Muscle of leg (tissue), 16 donors: ENCODE measurements at places on chromosomes 7 and 10. TPM values are rescaled to one million over a fixed set of nuclear protein-coding genes. Genes with fewer than 3 reads are reported as not detected.

DNA sequence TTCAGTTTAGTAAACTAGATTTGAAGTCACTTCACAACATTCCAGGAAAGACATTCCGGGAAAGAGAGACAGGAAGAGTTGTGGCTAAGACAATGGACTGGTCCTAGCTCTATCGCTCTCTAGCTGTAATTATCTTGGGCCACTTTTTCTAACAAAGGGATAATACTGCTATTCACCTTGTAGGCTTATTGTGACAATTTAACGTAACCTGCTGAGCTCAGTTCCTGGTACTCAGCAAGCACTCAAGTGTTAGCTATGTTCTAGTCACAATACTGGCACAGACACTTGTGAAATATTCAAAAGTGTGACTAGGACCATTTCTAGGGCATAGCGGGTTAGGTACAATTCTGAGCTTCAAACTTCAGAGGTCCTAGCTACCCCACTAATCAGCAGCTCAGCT, 12.0 kb upstream of the NRCAM start:
- no peaks in the 10 kb centered on the region for H3K27me3 ChIP-seq
- H3K36me3 ChIP-seq = no peaks in the 10 kb centered on the region
- no peaks in the 10 kb centered on the region for H3K4me1 ChIP-seq
- H3K4me3 ChIP-seq = no peak overlapping the region
- DNase-seq = no peak
- no peak overlapping the region for H3K27ac ChIP-seq

- no peak overlapping the region for H3K4me3 ChIP-seq
- peaks cover 6% of the 10 kb centered on the region for H3K4me1 ChIP-seq
- H3K27ac ChIP-seq = no peak overlapping the region
- no peak for DNase-seq
- H3K27me3 ChIP-seq = no peaks in the 10 kb centered on the region
Observed at GRCh38 chr10:21279217-21279575, 246.3 kb downstream of the SKIDA1 start.

- H3K4me1 ChIP-seq = no peaks in the 10 kb centered on the region
- no peaks in the 10 kb centered on the region for H3K27me3 ChIP-seq
- H3K27ac ChIP-seq = no peak overlapping the region
- H3K36me3 ChIP-seq = no peaks in the 10 kb centered on the region
Observed at GRCh38 chr10:97007417-97007816, 175.3 kb downstream of the LCOR start.

- H3K27ac ChIP-seq = no peak overlapping the region
- no peaks in the 10 kb centered on the region for H3K27me3 ChIP-seq
- peaks cover 18% of the 10 kb centered on the region for H3K4me1 ChIP-seq
- H3K36me3 ChIP-seq = no peaks in the 10 kb centered on the region
- no peak overlapping the region for H3K4me3 ChIP-seq
- DNase-seq = no peak
Observed at GRCh38 chr7:33725111-33726025, 180.0 kb upstream of the BMPER start.

DNA sequence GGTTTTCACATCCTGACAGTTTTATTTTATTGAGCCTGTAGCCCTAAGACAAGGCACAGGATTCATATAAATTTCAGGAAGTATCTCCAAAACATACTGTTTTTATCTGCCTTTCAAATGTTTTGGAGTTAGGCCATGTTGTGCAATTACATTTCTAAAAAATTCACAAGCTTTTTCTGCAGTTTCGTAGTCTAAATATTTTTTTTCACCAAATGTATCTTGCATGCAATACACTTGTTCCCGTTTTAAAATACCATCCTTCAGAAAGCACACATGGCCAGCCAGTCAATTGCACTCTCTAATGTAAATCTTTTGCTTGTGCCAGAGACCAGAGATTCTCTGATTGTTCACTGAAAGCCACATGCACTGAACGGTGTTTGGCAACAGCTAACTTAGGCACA, 161.5 kb upstream of the PRKCQ start:
- no peak overlapping the region for H3K27ac ChIP-seq
- no peaks in the 10 kb centered on the region for H3K27me3 ChIP-seq
- peaks cover 19% of the 10 kb centered on the region for H3K4me1 ChIP-seq
- H3K4me3 ChIP-seq = no peak overlapping the region
- DNase-seq = no peak

- DNase-seq = peak; percentile 65
- H3K36me3 ChIP-seq = peaks cover 11% of the 10 kb centered on the region
- no peaks in the 10 kb centered on the region for H3K27me3 ChIP-seq
- peak overlapping the region; percentile 35 for H3K27ac ChIP-seq
Observed at GRCh38 chr10:70558871-70559810, 43.4 kb downstream of the PRF1 start.

DNA sequence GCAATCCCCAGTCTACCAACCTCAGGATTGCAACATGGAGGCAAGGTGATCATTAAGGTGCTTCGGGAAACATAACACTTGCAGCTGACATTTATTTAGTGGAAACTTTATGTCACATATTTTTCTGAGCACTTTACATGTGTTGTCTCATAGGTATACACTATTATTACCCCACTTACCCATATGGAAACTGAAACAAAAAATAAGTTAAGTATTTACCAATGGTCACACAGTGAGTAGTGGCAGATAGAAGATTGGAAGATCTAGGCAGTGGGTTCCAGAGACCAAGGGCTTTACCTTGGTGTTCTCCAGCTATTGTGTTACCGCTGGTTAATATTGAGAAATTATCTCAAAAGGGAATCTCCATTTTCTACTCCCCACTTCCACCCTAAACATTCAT, 1279.1 kb upstream of the SORCS1 start:
- H3K36me3 ChIP-seq = no peaks in the 10 kb centered on the region
- no peak for DNase-seq
- H3K4me3 ChIP-seq = no peak overlapping the region
- no peaks in the 10 kb centered on the region for H3K27me3 ChIP-seq
- no peak overlapping the region for H3K27ac ChIP-seq
- no peaks in the 10 kb centered on the region for H3K4me1 ChIP-seq

GRCh38 chr7:141916099-141916498, at the start of gene OR9A4:
OR9A4 (plus strand) TSS chr7:141916399; CDS start chr7:141918876, 2,477 bp downstream.
- H3K4me3 ChIP-seq = no peak within 1 kb of the TSS
- H3K36me3 ChIP-seq = no peaks in the 10 kb centered on the region
- no peak within 1 kb of the TSS for H3K27ac ChIP-seq
- H3K4me1 ChIP-seq = no peaks in the 10 kb centered on the region

DNA sequence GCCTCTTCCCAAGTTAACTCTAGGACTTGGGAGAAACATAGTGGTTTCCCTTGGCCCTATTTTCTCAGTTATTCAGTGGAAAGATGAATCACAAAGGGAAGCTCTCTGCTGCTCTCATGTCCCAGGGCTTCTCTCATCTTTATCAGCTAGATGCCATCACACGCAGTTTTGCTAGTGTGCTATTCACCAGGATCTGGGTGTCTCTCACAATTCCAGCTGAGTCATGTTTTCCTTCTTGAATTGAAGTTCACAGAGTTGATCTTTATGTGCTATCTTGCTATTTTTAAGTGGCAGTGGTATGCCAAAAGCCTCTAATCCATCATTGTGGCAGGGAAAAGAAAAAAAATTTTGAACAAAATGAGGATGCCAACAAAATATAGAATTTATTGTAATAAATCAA, 101.3 kb downstream of the TWIST1 start:
- DNase-seq = no peak
- H3K36me3 ChIP-seq = no peaks in the 10 kb centered on the region
- H3K27me3 ChIP-seq = no peaks in the 10 kb centered on the region
- H3K4me3 ChIP-seq = no peak overlapping the region

- no peaks in the 10 kb centered on the region for H3K4me1 ChIP-seq
- DNase-seq = peak; percentile 56
- H3K27ac ChIP-seq = no peak overlapping the region
- no peaks in the 10 kb centered on the region for H3K36me3 ChIP-seq
Observed at GRCh38 chr10:103013416-103013815, 95.3 kb downstream of the CNNM2 start.

The TUBAL3 gene
- 0.09 TPM for total RNA-seq

DNA sequence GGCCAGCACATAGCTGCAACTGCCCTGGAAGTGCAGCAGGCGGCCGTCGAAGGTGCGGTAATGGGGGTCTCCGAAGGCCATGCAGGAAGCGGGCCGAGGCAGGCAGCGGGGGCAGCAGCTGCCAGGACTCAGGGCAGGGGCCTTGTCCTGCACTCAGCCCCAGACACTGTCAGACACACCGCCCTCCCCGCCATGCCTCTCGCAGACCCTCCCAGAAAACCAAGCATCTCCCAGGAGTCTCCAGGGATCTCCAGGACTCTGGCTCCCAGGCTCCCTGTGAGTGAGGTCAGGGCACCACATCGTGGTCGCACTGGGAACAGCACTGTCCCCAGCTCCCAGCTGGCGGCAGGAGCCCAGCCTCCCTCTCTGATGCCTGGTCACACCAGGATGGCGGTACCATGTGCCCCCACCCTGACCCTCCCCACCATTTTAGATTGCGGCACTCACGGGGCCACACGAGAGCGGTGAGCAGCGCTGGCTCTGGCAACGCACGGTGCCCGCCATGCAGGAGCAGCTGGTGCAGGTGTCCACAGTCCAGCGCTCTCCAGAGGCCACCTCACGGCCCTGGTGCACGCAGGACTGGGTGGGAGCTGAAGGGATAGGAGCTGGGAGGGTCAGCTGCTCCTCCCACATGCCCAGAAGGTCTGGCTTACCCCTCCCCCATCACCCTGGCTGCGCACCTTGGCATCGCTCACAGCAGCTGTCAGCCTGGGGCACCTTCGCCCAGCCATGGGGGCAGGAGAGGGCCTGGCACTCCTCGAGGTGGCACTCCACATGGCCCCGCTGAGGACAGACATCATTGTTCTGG, 17.5 kb downstream of the ATP6V1F start:
- no peaks in the 10 kb centered on the region for H3K36me3 ChIP-seq
- no peaks in the 10 kb centered on the region for H3K27me3 ChIP-seq
- H3K27ac ChIP-seq = no peak overlapping the region
- peaks cover 20% of the 10 kb centered on the region for H3K4me1 ChIP-seq
- DNase-seq = peak; percentile 74

- H3K36me3 ChIP-seq = no peaks in the 10 kb centered on the region
- H3K27ac ChIP-seq = no peak overlapping the region
- no peak for DNase-seq
- H3K4me3 ChIP-seq = no peak overlapping the region
- peaks cover 18% of the 10 kb centered on the region for H3K4me1 ChIP-seq
Observed at GRCh38 chr10:48890888-48891850, 48.5 kb downstream of the LRRC18 start.

- no peak overlapping the region for H3K4me3 ChIP-seq
- DNase-seq = peak; percentile 54
- H3K27me3 ChIP-seq = peaks cover 3% of the 10 kb centered on the region
- H3K27ac ChIP-seq = no peak overlapping the region
Observed at GRCh38 chr10:86946213-86947155, 10.9 kb downstream of the MMRN2 start.

DNA sequence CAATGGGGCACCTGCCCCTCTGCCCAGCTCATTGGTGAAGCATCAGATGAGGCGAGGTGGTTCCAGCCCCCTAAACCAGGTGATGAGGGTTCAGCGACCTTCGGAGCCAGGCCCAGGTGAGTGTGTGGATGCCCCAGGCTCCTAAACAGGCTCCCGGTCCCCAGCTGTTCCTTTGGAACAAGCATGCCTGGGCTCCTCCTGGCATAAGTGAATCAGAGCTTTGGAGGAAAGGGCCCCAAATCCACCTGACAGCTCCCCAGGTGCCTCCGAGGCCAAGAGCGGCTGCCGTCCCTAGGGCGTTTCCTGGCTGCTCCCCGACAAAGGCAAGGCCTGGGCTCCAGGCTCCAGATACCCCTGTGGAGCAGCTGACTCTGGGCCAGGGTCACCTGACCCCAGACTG, 61.3 kb downstream of the YKT6 start:
- H3K4me3 ChIP-seq = no peak overlapping the region
- H3K27me3 ChIP-seq = peaks cover 21% of the 10 kb centered on the region
- DNase-seq = no peak
- H3K4me1 ChIP-seq = peaks cover 31% of the 10 kb centered on the region
- no peak overlapping the region for H3K27ac ChIP-seq

The LIPK gene
- not detected for total RNA-seq

DNA sequence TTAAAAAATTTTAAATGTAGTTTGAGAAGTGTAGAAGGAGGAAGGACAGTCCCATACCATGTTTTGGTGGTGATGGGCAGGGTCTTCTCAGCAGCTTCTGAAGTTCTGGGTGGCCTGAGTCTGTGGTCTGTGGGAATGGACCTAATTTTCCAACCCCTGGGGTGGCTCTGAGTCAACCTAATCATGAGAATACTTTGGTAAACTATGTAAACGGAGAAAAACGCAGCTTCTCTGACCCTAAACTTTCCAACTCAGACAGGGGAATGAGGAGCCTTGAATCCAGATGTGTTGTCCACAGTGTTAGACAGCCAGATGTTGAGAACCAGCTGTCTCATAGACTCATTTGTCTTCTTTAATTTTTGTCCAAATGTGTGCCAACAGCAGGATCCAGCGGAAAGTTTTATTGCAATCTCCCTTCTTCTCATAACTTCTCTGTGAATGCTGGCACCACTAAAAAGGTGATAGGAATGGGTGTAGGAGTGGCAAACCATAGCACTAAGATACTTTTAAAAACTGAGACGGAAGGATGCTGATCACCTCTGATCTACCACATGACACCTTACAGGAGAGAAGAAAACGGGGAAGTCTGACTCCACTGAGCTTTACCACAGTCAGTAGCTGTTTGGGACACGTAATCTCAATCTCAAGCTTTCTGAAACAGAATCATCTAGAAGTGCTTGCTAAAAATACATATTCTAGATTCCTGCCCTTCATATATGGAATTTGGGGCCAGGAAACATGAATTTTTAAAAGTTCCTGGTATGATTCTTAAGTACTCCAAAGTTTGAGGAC, 90.5 kb upstream of the PHYHIPL start:
- no peaks in the 10 kb centered on the region for H3K36me3 ChIP-seq
- peak; percentile 29 for DNase-seq
- H3K27ac ChIP-seq = no peak overlapping the region

DNA sequence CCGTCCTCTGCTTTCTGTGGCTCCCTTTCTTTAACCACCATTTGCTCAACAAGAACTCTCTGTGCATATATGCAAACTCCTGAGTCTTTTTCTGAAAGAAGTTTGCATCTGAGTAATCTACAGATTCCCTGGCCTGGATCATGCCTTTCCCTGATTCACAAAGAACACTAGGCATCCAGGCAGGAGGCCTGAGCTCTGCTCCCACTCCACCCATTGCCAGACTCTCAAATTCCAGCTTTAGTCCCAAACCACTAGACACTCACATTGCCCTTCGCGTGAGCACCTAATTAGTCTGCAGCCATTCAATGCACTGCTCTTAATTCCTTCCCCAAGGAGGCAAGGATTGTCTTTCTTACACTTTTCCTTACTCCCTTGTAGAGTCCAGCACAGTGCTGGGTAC, 60.9 kb downstream of the ABCC2 start:
- H3K27me3 ChIP-seq = no peaks in the 10 kb centered on the region
- H3K4me3 ChIP-seq = no peak overlapping the region
- H3K36me3 ChIP-seq = no peaks in the 10 kb centered on the region
- no peak for DNase-seq
- H3K27ac ChIP-seq = no peak overlapping the region

DNA sequence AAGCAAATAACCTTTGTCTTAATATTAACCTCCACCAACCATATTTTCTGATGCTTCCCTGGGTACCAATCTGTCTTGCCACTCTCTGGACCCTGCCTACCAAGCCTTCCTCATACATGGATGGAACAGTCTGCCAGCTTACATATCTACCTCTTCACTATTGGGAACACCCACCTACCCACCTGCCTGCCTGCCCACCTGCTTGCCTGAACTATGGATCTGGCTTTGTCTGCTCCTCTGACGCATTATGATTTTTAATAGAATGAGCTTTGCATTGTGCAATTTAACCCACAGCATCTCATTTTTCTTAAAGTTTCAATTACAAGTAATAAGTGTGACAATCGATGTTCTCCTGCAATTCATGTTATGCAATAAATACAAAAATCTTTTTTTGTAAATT, 137.9 kb upstream of the LSM8 start:
- H3K27me3 ChIP-seq = no peaks in the 10 kb centered on the region
- H3K4me1 ChIP-seq = no peaks in the 10 kb centered on the region
- no peaks in the 10 kb centered on the region for H3K36me3 ChIP-seq
- H3K27ac ChIP-seq = no peak overlapping the region
